Activated naive CD4-positive, alpha-beta T cell treated with anti-CD3 and anti-CD28 coated beads for 36 hours (primary cell): ENCODE measurements at places on chromosomes 1 and 21. TPM values are rescaled to one million over a fixed set of nuclear protein-coding genes. Genes with fewer than 3 reads are reported as not detected.
A peak's percentile ranks its signal among the peaks of the same experiment; 100 is the strongest.

GRCh38 chr1:58765006-58765405, 18.8 kb downstream of the JUN start:
- no peak for DNase-seq

DNA sequence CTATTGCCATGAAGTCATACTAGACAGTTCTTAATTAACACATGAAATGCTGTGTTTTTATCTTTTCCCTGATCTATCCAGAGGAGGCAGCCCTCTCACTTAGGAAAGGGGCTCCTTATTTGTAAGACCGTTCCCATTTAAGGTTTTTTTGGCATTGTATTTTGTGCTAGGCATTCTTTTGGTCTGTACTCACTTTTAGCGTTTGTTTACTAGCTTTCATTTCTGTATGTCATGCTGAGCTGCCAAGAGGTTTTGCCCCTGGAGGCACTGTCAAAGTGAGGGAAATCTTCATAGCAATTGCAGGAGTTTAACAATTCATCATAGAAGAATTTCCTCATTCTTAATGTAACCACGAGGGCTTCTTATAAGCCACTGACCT, 59.5 kb downstream of the MTR start:
- no peak for DNase-seq

- no peak for DNase-seq
Measured at GRCh38 chr1:234413485-234413884, 40.2 kb downstream of the COA6 start.

GRCh38 chr1:91803123-91803522, 82.8 kb downstream of the TGFBR3 start:
- DNase-seq, result no peak

- DNase-seq, result peak; percentile 45
Measured at GRCh38 chr21:42530167-42530518, 16.5 kb downstream of the SLC37A1 start.

GRCh38 chr1:226453015-226453704, 45.3 kb upstream of the PARP1 start:
- DNase-seq, result no peak

DNA sequence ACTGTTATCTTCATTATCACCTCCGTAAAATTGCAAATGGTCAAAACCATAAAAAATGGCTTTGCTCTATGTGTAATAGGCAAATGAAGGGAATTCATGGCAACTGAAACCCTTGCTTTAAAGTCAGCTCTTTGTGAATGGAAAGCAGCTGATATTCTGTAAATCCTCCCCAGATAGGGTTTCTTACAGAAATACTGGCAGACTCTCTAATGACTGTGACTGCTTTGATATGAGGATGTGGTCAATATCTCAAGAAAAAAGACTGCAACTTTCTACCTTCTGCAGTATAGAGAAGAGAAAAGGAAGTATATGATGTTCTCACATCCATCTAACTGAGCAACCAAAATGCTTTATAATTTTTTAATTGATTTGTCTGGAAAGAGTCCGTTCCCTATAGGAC, 193.1 kb downstream of the ST6GALNAC3 start:
- no peak for DNase-seq

The OR2G6 gene
- total RNA-seq, result not detected

- no peak for DNase-seq
Measured at GRCh38 chr1:101120868-101121267, 95.3 kb upstream of the DPH5 start.

- DNase-seq, result no peak
Measured at GRCh38 chr1:45945426-45945825, 142.0 kb downstream of the MAST2 start.

The HSD11B1 gene
- 6.7 TPM for total RNA-seq

GRCh38 chr1:233981042-233981675, 76.7 kb downstream of the SLC35F3 start:
- DNase-seq, result no peak

GRCh38 chr1:226723657-226724532, 15.2 kb downstream of the ITPKB start:
- DNase-seq, result peak; percentile 51

DNA sequence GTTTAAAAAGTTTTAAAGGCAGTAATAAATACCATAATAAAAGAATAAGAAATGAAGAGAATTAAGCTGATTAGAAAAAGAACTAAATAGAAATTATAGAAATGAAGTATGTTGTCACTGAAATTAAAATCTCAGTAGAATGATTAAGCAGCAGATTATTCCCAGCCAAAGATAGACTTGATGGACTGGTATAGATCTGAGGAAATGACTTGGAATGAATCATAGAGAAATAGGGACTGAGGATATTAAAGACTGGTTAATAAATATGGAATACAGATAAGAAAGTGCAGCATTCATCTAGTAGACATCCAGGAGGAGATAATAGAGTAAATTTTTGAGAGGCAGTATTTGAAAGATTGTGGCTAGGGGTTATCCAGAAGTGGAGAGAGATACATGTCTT, 28.7 kb downstream of the MARK1 start:
- no peak for DNase-seq

The CD1E gene
- not detected for total RNA-seq

DNA sequence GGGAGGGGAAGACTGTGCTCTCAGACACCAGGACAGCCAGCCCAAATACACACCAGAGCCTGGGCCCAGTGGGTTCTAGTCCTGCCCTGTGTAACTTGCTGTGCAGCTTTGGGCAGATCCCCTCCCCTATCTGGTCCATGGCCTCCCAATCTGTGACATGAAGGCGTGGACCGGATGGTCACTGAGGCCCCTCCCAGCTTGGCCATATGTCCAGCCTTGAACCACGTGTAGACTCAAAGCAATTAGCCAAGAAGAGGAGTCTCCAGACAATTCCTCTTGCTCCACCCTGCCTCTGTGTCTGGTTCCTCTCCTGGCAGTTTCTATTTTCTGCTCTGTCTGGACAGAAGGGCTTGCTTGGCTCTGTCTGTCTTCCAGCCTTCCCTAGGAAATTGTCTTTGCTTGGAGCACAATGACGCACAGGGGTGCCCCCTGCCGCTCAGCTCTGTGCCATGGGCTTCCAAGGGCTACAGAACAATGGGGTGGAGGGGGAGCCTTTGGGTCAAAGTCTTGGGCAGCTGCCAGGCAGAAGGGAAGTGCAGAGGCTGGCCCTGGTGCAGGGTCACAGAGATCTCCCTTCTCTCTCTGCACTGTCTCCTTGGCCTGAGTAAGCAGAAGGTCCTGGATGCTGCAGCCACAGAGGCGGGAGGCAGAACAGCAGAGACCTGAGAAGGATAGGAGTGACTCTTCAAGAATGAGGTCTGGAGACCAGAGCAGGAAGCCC, 66.1 kb downstream of the TENT5C start:
- DNase-seq, result peak; percentile 40

The CFHR1 gene
- not detected for total RNA-seq

The FLG2 gene
- not detected for total RNA-seq

The AMY1C gene
- not detected for total RNA-seq

- no peak for DNase-seq
Measured at GRCh38 chr1:228472655-228473054, 14.5 kb upstream of the RNF187 start.

DNA sequence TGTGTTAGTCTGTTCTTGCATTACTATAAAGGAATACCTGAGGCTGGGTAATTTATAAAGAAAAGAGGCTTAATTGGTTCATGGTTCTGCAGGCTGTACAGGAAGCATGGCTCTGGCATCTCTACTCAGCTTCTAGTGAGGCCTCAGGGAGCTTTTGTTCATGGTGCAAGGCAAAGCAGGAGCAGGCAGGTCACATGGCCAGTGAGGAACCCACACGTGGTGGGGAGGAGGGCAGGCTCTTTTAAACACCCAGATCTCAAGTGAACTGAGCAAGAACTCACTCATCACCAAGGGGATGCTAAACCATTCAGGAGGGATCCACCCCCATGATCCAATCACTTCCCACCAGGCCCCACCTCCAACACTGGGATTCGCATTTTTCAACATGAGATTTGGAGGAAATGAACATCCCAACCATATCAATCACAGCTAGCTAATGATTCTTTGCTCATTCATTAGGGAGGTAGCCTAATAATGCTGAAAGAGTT, 51.4 kb upstream of the RAP1A start:
- DNase-seq, result no peak

DNA sequence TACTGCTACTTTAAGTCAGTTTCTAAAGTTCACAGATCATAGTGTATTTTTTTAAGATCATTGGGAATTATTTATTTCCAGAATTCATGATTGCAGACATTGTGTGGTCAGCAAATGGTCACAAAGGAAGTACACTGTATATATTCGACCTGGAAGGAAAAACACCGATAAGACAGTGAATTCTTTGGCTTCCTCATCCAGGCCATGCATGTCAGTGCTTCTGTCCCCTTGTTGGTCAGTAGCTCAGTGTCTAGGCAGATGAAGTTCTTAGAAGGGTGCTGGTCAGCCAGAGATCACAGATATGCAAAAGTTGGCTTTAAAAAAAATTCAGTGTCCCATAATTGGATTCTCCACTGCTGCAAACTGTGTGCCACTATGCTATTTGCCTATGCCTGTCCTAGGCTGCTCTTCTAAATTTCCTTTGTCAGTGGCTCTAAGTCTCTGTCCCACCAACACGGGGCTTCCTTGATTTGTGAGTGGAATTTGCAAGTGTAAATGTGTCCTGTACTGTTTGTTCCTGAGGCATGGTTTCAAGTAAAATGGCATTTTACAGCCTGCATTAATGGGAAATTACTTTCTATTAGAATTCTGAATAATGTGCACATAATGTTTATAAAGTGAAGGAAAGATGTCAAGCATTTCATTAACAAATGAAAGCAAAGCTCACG, 12.0 kb upstream of the VAMP4 start:
- DNase-seq, result no peak

DNA sequence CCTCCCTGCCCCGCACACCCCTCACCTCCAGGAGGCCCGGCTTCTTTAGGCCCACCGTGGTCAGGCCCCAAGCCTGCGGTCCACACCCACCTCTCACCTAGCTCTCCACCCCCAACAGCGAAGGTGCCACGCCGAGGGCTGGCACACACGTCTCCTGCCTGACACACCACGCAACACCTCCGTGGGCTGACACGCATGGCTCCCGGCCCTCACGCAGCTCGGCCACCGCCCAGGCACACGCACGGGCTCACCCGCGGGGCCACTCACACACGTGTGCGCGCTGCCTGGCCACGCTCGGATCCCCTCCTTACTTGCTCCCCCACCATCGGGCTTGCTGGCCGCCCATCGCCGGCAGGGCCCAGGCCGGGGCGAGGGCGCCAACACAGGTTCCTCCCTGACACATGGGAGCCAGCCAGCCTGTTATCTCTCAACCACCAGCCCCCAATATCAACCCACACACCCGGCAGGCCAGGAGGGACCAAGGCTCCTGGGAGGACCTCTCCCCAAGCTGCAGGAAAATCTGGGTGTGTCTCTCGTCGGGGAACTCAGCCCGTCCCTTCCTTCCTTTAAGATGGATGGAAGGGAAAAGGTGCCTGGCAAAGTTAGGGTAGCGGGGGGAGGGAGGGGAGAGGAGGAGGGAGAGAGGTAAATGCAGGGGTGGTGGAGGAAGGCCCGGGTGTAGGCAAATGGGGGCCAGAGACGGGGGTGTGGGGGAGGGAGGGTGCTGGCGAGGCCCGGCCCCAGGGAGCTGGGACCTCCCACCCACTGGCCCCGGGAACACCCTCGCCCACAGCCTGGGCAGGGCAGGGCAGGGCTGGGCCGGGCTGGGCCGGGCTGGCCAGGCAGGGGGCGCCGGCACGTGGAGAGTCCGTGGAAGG, 546 bp downstream of the ELOVL1 start:
- DNase-seq, result peak; percentile 45

DNA sequence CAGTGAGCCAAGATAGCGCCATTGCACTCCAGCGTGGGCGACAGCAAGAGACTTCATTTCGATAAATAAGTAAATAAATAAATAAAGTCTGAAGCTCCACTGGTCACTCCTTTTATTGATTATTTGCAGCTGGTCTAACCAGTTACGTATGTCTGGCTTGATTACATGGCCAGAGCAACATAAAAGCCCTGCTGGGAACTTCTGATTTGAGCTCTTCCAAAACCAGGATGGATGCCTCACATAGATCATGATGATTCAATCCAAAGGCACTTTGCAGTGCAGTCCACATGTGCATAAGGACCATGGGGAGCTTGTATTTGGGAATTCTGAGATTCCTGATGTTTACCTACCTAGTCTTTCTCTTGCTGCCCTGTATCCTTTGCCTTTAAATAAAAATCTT, 24.0 kb downstream of the NSUN4 start:
- no peak for DNase-seq

The NPL gene
- 5.9 TPM for total RNA-seq

GRCh38 chr1:229596925-229597699, 28.8 kb downstream of the TAF5L start:
- no peak for DNase-seq

- DNase-seq, result no peak
Measured at GRCh38 chr1:169670836-169671235, 40.6 kb downstream of the SELL start.

The CCDC30 gene
- 1.4 TPM for total RNA-seq

DNA sequence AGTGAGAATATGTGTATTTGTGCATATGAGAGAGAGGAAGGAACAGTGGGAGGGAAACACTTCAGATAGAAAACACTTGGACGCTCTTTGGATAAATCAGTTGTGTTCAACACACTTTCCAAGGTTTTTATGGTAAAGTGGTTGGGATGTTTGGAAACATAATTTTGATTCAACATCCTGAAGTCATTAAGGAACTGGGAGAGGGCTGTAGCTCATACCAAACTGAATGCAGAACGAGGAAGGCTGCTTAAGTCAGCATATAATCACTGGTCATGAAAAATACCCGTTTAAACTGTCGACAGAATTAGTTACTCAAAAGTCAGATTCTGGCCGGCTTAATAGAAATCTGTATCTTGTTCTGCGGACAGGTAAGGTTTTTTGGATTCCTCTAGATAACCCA, 14.9 kb downstream of the LIX1L start:
- no peak for DNase-seq

GRCh38 chr1:36520056-36520455, 37.3 kb upstream of the CSF3R start:
- no peak for DNase-seq

The AMY2A gene
- not detected for total RNA-seq

The CELF3 gene
- not detected for total RNA-seq

- DNase-seq, result no peak
Measured at GRCh38 chr1:203069030-203069747, 16.6 kb downstream of the MYOG start.

The IRF2BP2 gene
- total RNA-seq, result 107 TPM

- DNase-seq, result no peak
Measured at GRCh38 chr21:32994305-32994704, 31.4 kb upstream of the OLIG2 start.

GRCh38 chr1:6581561-6582305, 1.9 kb downstream of the ZBTB48 start:
- no peak for DNase-seq
